Activated CD4-positive, alpha-beta T cell treated with anti-CD3 and anti-CD28 coated beads for 36 hours (primary cell): ENCODE measurements at places on chromosomes 2 and 18.

- H3K4me1 ChIP-seq = no peaks in the 10 kb centered on the region
- H3K36me3 ChIP-seq = no peaks in the 10 kb centered on the region
- no peak overlapping the region for H3K4me3 ChIP-seq
- DNase-seq = no peak
- H3K27ac ChIP-seq = no peak overlapping the region
These were observed 145.1 kb downstream of the QPCT start for GRCh38 chr2:37489536-37489935.

DNA sequence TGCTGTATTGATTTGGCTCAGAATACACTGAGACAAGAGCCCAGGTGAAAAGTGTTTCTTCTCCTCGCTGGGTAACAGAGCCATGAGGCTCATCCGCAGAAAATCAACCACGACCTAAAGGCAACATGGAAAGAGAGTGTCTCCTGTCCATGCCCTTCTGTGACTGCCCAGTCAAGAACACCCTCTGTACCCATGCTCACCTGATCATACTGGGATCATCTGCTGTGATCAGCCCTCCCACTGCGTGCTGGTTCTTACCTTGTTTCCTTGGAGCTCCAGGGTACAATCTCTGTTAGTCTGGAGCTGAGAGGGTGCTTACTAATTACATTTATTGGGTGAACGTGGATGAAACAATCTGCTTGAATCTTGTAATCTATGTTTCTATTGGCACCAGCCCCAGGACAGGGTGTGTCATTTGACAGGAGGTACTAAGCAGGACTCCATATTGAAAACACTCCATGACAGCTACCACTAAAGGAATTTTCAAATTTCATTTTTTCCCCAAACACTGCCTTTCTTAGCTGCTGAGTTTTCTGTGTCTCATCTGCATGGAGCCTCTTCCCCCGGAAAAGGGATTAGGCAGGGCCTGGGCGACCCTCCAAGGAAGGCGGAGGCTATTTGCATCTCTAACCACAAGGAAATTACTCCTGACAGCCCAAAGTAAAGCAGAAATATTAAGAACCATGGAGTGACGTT is 39.7 kb upstream of the GRP start:
- DNase-seq = no peak
- no peak overlapping the region for H3K4me3 ChIP-seq
- H3K27ac ChIP-seq = no peak overlapping the region
- peaks cover 11% of the 10 kb centered on the region for H3K27me3 ChIP-seq
- H3K36me3 ChIP-seq = no peaks in the 10 kb centered on the region

DNA sequence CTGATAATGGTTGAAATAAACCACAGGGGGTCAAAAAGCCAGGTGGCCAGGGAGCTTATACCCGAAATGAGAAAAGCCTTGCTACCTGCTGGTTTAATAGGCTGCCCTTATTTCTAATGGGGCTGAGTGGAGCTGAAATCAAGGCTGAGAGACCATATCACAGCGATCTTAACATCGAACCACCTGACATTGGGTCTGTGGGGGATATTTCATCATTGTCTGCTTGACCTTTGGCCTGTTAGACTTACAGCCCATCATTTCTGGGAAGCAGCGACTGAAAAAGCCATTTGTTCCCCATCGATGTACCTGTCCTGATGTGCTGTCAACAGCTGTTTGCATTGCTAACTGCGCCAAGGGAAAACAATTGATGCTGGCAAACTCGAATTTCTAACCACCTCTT is 199.7 kb upstream of the SLC14A2 start:
- H3K4me3 ChIP-seq = no peak overlapping the region
- no peak overlapping the region for H3K27ac ChIP-seq
- H3K36me3 ChIP-seq = no peaks in the 10 kb centered on the region

DNA sequence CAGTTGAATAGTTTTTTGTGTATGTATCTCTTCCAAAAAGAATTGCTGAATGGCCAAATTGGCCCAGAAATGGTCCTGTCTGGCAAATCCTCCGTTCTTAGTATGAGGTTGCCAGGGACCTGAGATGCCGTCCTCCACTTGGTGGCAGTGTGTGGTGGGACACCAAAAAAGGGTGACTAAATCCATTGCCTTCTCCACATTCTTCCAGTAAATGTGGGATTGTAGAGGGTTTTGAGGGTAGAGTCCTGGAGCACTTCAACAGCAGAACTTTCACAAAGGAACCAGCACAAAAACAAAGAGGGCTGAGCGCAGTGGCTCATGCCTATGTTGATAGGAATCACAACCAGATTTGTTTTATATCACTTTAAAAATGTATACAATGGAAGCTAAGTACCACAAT is 199.9 kb downstream of the BCL2 start:
- no peak overlapping the region for H3K27ac ChIP-seq
- H3K27me3 ChIP-seq = no peaks in the 10 kb centered on the region
- no peaks in the 10 kb centered on the region for H3K36me3 ChIP-seq
- H3K4me1 ChIP-seq = peaks cover 4% of the 10 kb centered on the region
- H3K4me3 ChIP-seq = no peak overlapping the region

DNA sequence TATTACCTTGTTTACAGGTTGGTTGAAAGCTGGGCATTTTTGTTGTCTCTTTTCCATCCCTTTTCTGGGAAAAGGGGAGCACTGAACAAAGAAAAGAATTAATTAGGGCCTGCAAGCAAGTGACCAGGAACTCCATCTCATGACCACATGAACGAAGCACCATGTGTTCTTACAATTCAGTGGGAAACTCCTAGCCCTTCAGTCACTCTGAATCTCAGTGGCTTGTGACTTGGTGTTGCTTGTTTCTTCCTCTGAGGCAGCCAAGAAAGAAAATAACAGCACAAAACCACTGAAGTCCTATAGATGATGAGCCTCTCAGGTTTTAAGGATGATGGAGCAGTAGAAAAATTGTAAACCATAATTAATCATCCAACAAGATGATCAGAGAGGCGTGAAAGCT is 129.1 kb upstream of the CAB39 start:
- peaks cover 25% of the 10 kb centered on the region for H3K4me1 ChIP-seq
- DNase-seq = no peak
- peaks cover 7% of the 10 kb centered on the region for H3K36me3 ChIP-seq
- no peaks in the 10 kb centered on the region for H3K27me3 ChIP-seq
- H3K4me3 ChIP-seq = no peak overlapping the region
- peak overlapping the region; percentile 75 for H3K27ac ChIP-seq

- DNase-seq = no peak
- no peak overlapping the region for H3K27ac ChIP-seq
- peaks cover 18% of the 10 kb centered on the region for H3K4me1 ChIP-seq
- H3K27me3 ChIP-seq = peaks cover 8% of the 10 kb centered on the region
These were observed 42.0 kb downstream of the TTR start for GRCh38 chr18:31633392-31634330.

DNA sequence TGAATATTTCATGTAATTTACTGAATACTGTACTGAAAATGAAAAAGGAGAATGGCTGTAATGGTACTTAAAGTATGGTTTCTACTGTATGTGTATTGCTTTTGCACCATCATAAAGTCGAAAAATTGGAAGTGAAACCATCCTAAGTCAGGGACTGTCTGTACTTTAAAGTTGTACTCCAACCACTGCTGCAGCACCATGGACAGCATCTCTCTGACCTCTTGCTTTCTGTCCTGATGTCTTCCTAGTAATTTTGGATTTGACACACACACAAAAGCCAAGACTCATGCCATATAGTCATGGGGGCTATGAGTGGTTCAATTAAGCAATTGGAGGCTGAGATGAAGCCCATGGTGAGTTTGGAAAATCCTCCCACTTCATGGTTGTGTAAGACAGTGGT is 256.3 kb upstream of the PKDCC start:
- no peaks in the 10 kb centered on the region for H3K36me3 ChIP-seq
- peaks cover 12% of the 10 kb centered on the region for H3K27me3 ChIP-seq
- H3K4me3 ChIP-seq = no peak overlapping the region
- no peaks in the 10 kb centered on the region for H3K4me1 ChIP-seq
- peak; percentile 39 for DNase-seq

GRCh38 chr2:88139203-88139702 is 11.4 kb upstream of the FABP1 start:
- H3K27me3 ChIP-seq = peaks cover 21% of the 10 kb centered on the region
- no peak overlapping the region for H3K4me3 ChIP-seq
- H3K4me1 ChIP-seq = no peaks in the 10 kb centered on the region

DNA sequence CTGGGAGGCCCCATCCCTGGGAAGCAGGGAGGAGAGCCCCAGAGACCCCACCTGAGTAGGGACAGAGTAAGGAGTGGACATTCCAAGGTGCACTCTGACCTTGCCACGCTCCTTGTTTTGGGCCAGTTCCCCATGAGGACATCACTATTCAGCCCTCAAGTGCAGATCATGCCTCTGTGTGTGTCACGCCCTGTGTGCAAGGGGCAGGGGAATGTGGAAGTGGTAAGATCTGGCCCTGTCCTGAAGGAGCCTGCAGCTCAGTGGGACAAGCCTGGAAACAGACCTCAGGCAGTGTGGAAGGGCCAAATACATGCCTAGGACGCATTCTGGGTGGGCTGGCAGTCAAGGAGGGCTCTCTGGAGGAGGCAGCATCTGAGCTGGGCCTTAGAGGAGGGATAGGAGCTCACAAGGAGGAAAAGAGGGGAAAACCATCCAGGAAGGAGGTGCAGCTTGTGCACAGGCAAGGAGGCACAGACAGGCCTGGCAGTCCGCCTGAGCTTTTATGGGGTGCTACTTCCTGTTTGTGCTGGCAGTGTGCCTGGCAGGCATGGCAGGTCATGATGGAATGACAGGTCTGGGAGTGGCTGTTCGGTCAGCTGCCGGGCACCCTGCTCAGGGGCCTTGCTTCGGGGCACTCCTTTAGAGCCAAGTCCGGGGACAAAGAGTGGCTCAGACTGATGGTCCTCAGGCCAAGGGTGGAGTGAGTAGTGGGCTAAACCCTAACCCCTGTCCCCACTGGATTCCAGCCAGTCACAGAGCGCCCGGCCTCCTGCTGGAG is 3.3 kb downstream of the KLHL30 start:
- no peak for DNase-seq
- H3K36me3 ChIP-seq = no peaks in the 10 kb centered on the region
- H3K27me3 ChIP-seq = no peaks in the 10 kb centered on the region
- H3K4me3 ChIP-seq = no peak overlapping the region
- H3K4me1 ChIP-seq = peaks cover 3% of the 10 kb centered on the region

DNA sequence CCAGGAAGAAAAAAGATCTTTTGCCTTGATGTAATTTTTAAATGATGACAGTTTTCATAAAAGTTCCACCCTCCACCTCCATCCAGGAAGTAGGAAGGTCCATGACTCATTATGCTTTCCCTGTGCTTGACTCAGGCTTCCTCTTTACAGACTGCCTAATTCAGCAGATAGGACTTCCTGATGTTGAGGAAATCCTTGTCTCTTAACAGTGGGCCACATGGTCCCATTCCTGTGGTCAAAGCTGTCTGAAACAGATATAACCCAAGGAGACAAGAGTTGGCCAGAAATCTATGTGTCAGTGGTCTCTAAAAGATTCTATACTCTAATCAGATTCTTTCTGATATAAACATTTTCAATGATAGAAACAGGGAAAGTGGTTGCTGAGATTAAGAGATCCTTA is 119.1 kb downstream of the BAZ2B start:
- peaks cover 11% of the 10 kb centered on the region for H3K4me1 ChIP-seq
- no peak for DNase-seq
- peak overlapping the region; percentile 35 for H3K27ac ChIP-seq
- H3K36me3 ChIP-seq = peaks cover 9% of the 10 kb centered on the region
- H3K4me3 ChIP-seq = no peak overlapping the region

GRCh38 chr2:224187220-224187619 is 148.1 kb upstream of the SERPINE2 start:
- no peak for DNase-seq
- peaks cover 7% of the 10 kb centered on the region for H3K27me3 ChIP-seq
- H3K27ac ChIP-seq = no peak overlapping the region
- H3K4me1 ChIP-seq = no peaks in the 10 kb centered on the region

GRCh38 chr18:45910405-45911023 is 56.6 kb downstream of the EPG5 start:
- peaks cover 30% of the 10 kb centered on the region for H3K36me3 ChIP-seq
- no peak overlapping the region for H3K4me3 ChIP-seq
- H3K4me1 ChIP-seq = no peaks in the 10 kb centered on the region
- no peaks in the 10 kb centered on the region for H3K27me3 ChIP-seq
- DNase-seq = peak; percentile 81

DNA sequence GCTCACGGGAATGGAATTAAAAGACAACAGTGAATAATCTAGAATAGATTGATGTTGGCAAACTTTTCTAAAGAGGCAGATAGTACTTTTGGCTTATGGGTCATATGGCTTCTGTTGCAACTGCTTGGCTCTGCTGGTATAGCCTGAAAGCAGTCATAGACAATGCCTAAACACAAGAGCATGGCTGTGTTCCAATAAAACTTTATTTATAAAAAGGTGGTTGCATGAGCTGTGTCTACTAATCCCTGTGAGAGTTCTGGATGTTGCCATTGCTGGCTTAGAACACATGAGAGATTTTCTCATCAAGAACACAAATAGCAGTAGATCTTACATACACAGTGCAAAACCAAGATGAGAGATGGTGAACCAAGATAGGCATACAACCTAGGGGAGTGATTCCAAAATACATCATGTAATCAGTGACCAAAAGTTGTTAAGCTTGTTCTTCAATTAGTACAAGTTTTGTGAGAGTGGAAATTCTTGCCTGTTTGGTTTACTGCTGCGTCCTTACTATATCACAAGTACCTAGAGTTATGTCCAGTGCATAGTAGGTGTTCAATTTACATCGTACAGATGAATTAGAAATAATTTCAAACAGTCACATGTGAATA is 380.0 kb downstream of the METTL4 start:
- H3K4me1 ChIP-seq = no peaks in the 10 kb centered on the region
- no peak for DNase-seq
- H3K36me3 ChIP-seq = no peaks in the 10 kb centered on the region
- H3K27ac ChIP-seq = no peak overlapping the region
- H3K4me3 ChIP-seq = no peak overlapping the region

- peaks cover 38% of the 10 kb centered on the region for H3K36me3 ChIP-seq
- peak; percentile 5 for DNase-seq
- no peak overlapping the region for H3K27ac ChIP-seq
- H3K27me3 ChIP-seq = no peaks in the 10 kb centered on the region
These were observed 116.1 kb downstream of the NFATC1 start for GRCh38 chr18:79511671-79512301.
